Ecto neural progenitor cell (in vitro differentiated cells): ENCODE measurements at places on chromosomes 4 and X.

- no peak for DNase-seq
Observed at GRCh38 chr4:37905533-37906169, 14.8 kb downstream of the TBC1D1 start.

GRCh38 chrX:70386235-70386634 lies 36.9 kb upstream of the GDPD2 start:
- DNase-seq, result no peak

- no peak for DNase-seq
Observed at GRCh38 chr4:121666091-121666679, 30.6 kb downstream of the ANXA5 start.

DNA sequence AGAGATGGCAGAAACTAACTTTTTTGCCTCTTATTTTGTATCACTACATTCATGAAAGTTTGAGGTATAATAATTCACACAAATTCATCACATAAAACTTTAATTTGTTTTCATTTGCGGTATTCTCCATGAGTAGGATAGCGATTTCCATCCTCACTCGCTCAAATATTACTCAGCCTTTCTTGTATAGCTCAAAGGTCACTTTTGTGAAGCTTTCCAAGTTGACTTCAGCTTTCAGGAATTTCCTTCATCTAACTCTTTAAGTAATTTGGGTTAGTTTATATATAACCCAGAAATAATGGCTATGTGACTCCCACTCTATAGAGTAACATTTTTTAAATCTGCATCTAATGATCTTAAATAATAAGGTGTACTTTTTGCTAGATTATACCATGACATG lies 314.4 kb downstream of the IL1RAPL1 start:
- DNase-seq, result no peak

DNA sequence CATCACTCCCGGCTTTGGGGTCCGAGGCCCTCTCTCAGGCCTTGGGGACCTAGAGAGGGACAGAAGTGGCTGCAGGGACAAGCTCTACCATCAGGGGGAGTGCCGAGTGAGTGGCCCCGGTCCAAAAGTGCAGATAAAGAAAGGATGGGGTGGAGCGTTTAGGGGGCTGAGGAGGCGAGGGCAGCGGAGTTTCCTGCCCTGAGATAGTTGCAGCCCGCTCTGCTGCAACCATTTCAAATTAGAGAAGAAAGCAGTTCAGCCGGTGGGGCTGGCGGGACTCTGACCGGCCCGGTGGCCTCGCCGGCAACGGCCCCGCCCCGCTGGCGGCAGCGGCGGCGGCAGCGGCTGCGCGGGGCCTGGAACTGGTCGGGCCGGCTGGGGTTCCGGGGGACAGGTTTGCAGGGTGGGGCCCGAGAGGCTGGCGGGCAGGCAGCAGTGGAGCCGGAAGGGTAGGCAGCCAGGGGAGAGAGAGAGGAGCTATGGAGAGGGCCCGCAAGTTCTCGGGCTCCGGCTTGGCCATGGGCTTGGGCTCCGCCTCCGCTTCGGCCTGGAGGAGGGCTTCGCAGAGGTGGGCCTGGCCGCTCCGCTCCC lies 7.6 kb downstream of the DLG3 start:
- peak; percentile 68 for DNase-seq

- DNase-seq, result no peak
Observed at GRCh38 chr4:90585961-90586360, 458.8 kb downstream of the CCSER1 start.

- no peak for DNase-seq
Observed at GRCh38 chrX:154727418-154727817, 23.5 kb downstream of the GAB3 start.

DNA sequence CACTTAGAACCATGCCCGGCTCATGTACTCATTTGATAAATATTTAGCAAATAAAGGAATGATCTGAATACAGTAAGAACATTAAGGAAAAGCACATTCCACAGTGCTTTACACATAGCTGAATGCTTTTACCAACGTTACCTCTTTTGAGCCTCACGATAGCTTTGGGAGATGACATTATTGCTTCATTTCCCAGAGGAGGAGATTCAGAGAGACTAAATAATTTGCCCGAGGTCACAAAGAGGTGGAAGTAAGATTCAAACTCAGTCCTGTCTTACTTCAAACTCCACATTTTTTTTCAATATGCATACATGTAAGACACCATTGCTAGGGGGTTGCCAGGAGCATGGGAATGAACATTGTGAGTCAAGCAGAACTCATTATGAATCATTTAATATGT lies 538.5 kb downstream of the BCOR start:
- DNase-seq, result no peak

DNA sequence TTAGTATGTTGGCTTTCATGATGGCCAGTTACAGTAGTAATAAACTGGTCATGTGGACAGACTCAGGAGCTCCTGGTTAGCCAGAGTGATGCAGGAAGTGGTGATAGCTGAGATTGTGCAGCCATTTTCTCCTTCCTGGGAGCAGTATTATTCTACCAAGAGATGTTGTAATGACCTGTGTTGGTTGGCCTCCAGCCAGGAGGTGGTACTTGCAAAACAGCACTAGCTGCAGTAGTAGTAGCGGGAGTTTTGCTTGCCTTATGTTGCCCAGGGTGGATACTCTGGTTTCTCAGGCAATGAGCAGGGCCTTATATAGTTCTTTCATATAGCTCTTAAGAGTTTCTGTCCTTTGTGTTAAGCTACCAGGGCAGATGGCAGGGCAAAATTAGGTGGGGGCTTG lies 998.8 kb downstream of the GLUD2 start:
- no peak for DNase-seq

GRCh38 chr4:57342411-57342810 lies 232.2 kb upstream of the IGFBP7 start:
- DNase-seq, result no peak
